Adrenal gland (tissue), 19 donors: ENCODE measurements at places on chromosomes 2 and 18. TPM values are rescaled to one million over a fixed set of nuclear protein-coding genes. Genes with fewer than 3 reads are reported as not detected.

DNA sequence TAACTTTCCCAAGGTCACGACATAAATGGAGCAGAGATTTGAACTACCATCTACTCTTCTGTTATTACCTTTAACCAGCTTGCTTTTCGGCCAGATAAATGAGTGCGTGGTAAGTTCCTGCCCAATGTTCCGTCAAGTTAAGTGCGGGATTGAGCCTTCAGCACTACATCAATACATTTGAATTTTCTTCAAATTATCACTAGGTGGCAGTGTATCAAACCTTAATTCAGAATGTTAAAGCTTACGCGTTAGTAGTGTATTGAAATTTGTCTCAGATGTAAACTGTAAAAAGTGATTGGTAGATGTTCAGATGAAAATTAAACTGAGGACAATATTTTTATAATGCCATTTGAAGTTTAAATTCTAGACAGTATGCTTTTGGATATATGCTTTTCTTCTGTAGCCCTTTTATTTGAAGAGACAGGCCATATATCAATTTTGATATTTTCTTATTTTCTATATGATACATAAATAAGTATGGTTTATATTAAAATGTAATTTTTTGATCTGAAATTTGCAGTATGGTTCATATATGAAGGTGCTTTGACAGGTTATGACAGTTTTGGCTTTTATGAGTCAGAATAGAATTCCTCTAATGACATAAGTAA, 681.3 kb downstream of the ADCYAP1 start:
- no peak for DNase-seq

- DNase-seq, result peak; percentile 53
Measured at GRCh38 chr2:128390991-128391630, 72.4 kb upstream of the HS6ST1 start.

DNA sequence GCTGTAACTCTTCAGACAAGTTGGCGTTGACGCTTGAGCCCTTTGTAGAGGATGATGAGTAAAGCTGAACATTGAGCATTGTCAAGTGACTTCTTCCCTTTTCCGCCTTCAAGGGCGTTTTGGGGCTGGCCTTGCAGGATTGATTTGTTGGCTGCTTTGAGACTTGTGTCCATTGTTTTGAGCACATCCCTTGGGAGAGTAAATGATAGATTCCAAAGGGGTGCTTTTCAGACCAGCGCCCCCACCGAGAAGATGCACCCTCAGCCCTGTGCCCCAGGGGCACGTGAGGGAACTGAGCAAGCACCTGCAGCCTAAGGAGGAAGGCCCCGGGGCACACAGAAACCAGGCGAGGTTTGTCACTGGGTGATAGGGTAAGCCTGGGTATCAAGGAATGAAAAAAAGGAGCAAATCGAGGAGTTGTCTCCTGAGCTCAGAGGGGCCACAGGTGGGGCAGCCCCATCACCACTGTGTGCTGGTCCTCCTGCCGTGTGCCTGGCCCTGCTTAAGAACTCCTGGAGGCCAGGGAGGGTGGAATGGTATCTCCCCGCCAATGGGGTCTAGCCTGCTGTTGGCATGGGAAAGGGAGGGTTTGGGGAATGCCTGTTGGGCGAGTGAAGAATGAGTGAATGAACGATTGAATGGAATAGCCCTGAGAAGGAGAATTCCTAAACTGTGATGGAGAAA, 64.0 kb downstream of the RAB31 start:
- peak; percentile 68 for DNase-seq

GRCh38 chr2:241991299-241991698, 121.8 kb downstream of the RTP5 start:
- DNase-seq, result no peak

DNA sequence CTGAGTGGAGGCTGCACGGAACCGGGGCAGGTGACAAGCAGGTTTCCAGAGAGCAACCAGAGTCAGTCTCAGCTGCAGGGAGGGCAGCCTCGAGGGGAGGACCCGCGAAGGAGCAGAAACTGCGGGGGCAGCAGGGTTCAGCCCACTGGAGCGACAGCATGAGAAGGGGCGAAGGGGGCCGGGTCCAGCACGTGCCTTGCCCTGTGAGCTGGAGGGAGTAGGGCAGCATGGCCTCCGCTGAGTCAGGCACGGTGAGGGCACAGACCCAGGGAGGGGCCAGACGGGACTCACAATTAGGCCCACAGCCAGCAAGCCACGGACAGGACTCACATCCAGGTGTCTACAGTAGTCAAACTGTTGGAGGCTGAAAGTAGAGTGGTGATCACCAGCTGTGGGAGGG, 22.7 kb upstream of the ATP9B start:
- no peak for DNase-seq

TTC27 gene
- 5.8 TPM for polyA plus RNA-seq

TSPYL6 gene
- polyA plus RNA-seq, result not detected

GRP gene
- 1.2 TPM for polyA plus RNA-seq

CCT7 gene
- 120 TPM for polyA plus RNA-seq
